ENCODE measurements at places on chromosomes 4 and X.
A peak's percentile ranks its signal among the peaks of the same experiment; 100 is the strongest.

DNA sequence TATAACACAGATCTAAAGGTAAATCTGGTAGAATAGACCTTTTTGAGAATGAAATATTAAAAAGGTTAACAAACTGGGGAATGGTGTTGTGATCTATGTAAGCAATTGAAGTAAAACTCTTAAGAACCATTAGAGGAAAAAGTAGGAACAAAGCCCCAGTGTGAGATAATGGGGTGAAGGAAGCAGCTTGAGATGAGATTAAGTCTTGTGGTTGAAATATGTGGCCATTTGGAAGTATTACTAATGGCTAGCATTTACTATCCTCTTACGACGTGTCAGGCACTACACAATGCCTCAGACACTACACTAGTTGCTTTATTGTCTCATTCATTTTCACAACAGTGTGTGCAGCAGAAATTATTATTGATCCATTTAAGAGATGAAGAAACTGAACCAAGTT, 25.9 kb upstream of the NDNF start:
- DNase-seq: no peak

- DNase-seq: no peak
Measured at GRCh38 chr4:124151031-124151430, 561.5 kb downstream of the ANKRD50 start.

GRCh38 chr4:184280591-184281071, 63.0 kb upstream of the ENPP6 start:
- peak; percentile 28 for DNase-seq

DNA sequence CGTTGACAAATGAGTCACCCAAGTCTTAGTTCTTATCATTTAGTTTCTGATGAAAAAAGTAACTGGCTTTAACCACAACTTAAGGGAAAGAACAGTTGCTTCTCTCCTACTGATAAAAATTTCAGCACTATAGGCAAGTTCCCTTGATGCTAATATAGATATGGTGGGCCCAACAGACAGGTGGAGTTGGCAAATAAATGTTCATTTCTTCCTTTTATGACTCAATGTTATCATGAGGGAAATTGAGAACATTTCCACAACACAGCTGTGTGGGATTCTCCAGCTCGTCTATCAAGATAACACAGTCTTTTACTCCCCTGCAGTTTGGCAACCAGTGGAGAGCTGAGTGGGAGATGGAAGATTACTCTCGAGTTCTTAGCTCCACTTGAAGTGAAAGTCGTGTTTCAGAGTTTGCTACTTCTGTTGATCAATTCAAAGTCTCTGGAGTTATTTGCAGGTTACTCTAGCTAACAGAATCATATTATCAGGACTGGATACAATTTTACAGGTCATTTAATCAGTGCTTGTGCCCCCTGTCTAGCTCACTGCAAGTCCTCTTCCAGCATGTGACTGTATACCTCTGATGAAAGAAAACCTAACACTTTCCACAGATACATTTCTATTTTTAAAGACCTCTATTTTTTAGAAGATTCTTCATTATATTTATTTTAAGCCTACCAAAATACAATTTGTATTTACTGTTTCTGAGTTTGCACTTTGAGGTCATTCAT, 270.6 kb upstream of the GK2 start:
- DNase-seq: no peak

Measured in HepG2 (cell line).